Activated CD4-positive, alpha-beta T cell treated with anti-CD3 and anti-CD28 coated beads for 24 hours (primary cell): ENCODE measurements at places on chromosomes 1 and 21.

DNA sequence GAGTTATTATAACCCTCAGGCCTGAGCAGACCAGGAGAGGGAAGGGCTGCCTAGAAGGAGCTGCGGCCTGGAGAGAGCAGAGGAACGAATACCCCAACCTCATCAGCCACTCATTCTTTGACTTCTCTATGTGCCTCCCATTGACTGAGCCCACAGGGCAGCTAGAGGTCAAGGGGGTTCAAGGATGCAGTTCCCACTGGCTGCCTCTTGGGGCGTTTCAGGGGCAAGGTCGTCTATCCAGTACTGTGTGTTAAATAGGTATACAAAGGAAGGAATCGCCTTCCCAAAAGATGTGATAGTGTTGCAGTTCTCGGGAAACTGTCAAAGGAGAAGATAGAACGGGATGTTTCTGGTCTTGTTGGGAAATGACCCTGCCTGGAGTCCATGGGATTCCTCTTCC lies 250.6 kb downstream of the PRDM2 start:
- DNase-seq, result no peak

- DNase-seq, result peak; percentile 43
Observed at GRCh38 chr21:33069994-33070743, at the start of gene OLIG1. Gene OLIG1, plus strand, starts transcription at chr21:33070141. Its CDS starts 106 bp downstream, at chr21:33070247.

DNA sequence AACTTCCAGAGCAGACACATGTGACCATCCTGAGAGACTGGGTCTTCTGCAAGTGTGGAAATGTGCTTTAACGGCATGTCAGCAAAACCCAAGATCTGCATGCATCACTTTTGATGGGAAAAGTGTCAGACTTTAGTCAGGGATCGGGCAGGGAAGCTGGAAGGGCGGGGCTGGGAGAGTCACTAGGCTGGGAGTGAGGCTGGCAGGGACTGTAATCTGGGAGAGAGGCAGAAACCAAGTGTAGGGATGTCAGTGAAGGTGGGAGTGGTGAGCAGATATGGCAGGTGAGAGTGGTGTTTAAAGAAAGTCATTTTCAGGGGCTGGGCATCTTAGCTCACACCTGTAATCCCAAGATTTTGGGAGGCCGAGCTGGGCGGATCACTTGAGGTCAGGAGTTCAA lies 11.3 kb downstream of the CDA start:
- DNase-seq, result no peak

- no peak for DNase-seq
Observed at GRCh38 chr1:118485757-118486156, 300.7 kb upstream of the SPAG17 start.

- no peak for DNase-seq
Observed at GRCh38 chr1:35097224-35097623, 18.0 kb downstream of the ZMYM1 start.

DNA sequence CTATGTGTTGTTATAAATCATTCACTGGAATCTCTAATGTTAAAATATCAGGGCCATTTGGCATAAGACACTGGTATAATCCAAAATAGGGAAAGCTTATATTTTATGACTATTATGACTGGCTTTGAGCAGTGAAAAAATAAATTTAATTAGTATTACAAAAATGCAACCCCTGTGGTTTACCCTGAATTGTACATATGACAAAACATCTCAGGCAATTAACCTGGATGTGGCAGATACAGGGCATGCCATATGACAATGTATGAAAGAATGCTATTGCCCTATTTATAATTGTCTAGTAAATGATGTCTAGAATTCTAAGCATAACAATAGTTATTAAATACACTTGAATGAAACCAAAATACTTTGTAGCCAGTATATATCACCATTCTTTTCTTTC lies 532.5 kb upstream of the ADGRL4 start:
- DNase-seq, result no peak

- no peak for DNase-seq
Observed at GRCh38 chr1:235297579-235297978, 30.4 kb downstream of the ARID4B start.

- no peak for DNase-seq
Observed at GRCh38 chr1:79585801-79586200, 579.3 kb upstream of the ADGRL4 start.

DNA sequence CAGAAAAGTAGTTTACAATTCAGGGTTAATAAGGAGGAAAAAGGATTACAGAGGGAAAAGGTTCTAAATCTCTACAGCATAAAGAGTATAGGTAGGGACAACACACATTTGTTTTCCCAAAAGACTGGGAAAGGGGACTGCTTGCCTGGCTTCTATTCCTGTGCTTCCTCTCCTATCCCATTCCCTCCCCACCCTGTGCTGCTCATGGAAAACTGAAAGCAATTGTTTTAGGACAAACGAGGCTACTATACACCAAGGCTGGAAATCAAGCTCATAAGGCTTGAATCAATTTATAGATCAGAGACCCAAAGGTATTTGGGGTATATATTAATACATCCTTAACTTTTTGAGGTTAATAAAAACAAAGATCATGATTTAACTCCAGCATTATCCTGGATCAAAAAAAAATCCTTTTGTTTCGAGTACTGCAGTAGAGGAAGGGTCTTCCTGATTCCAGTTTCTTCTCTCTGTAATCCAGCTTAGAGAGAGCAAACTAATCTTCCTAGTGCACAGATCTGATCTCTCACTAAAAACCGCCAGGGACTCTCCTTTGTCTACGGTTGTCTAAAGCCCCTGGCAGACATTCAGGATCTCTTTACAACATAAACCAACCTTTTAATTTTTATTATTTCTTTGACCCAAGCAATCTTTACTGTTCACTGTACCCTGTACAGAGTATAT lies 37.4 kb upstream of the A3GALT2 start:
- DNase-seq, result no peak

GRCh38 chr1:15939181-15940109 lies 36.5 kb downstream of the ZBTB17 start:
- no peak for DNase-seq

DNA sequence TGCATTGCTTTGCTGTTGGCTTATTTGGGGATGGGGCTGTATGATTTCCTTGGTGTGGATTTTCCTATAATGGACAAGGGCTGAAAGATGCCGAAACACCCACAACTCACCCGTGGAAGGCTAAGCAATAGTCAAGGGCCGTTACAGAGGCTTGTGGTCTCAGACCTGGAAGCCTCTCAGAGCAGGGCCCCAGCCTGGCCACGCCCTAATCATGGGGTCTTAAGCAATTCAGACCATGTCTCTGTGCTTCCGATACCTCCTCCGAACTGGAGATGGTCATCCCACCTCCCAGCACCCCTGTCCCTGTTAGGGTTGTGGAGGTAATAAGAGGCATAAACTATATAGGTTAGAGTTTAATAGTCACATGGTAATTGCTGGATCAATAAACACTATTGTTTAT lies 3.4 kb downstream of the ABCG1 start:
- no peak for DNase-seq

- no peak for DNase-seq
Observed at GRCh38 chr1:97209381-97209957, 487.9 kb downstream of the PTBP2 start.

DNA sequence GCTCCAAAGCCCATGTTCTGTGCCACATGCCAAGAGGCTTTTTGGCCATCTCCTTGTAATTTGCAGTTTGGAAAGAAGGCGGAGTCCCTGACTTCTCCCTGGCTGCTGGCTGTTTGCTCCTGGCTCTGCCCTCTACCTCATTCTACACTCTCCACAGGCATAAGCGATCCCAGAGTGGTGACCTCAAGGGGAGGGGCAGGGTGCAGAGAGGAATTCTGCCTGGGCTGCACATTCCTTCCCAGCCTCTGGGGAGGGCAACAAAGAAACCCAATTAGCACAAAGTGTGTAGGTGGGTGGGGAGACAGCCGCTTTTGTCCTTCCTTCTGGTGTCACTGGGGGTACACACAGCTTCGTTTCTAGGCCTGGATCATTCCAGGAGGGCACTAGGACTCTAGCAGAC lies 95.3 kb downstream of the HIVEP3 start:
- DNase-seq, result no peak

- no peak for DNase-seq
Observed at GRCh38 chr21:25297117-25297516, 310.2 kb downstream of the MRPL39 start.

GRCh38 chr1:21326861-21327344 lies 36.6 kb upstream of the ECE1 start:
- no peak for DNase-seq

DNA sequence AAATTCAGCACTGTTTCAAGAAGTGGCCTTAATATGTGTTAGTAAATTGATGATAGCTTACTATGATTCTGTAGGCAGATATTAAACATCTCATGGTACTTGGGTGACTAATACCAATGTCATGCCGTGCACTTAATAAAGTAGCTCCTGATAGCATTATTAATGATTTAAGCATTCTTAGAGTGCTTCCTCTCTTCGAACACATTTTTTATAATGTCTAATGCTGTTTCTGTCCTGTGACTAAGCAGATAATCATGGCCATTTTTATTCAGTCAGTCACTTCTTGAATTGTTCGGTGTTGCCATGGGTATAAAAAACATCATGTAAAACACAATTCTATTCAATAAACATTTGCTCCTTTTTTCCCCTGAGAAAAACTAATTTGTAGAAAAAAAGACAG lies 804.6 kb upstream of the ADGRL4 start:
- no peak for DNase-seq

GRCh38 chr1:234755449-234755863 lies 145.5 kb upstream of the IRF2BP2 start:
- DNase-seq, result no peak

DNA sequence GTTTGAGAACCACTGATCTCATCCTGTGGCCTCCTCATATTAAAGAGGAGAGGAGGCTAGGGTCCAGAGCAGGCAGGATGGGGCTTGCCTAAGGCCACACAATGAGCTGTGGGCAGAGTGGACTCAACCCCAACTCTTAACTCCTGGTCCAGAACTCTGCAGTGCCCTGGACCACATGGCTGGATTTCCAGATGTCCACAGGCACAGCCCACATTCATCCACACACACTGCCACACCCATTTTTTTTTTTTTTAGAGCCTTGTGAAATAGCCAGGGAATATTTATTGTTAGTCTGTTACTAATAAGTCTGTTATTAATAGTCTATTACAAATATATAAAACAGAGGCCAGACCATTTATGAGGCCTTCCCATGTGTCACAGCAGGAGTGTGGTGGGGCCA lies 192.2 kb downstream of the TRABD2B start:
- DNase-seq, result no peak

- DNase-seq, result peak; percentile 18
Observed at GRCh38 chr1:13749543-13750341, 49.8 kb downstream of the PRDM2 start.

DNA sequence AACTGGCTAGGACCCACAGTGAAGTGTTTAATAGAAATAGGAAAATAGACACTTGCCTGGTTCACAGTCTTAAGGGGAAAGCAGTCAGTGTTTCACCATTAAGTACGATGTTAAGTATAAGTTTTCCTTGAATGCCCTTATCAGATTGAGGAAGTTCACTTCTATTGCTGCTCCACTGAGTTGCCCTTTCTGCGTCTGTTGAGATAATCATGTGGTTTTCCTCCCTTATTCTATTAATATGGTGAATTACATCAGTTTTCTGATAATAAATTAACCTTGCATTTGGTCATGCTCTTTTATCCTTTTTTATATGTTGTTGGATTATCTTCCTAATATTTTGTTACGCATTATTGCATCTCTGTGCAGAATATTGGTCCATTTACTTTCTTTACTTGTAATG lies 21.4 kb downstream of the UTS2 start:
- DNase-seq, result no peak

- no peak for DNase-seq
Observed at GRCh38 chr21:41701749-41702148, 65.1 kb downstream of the RIPK4 start.

DNA sequence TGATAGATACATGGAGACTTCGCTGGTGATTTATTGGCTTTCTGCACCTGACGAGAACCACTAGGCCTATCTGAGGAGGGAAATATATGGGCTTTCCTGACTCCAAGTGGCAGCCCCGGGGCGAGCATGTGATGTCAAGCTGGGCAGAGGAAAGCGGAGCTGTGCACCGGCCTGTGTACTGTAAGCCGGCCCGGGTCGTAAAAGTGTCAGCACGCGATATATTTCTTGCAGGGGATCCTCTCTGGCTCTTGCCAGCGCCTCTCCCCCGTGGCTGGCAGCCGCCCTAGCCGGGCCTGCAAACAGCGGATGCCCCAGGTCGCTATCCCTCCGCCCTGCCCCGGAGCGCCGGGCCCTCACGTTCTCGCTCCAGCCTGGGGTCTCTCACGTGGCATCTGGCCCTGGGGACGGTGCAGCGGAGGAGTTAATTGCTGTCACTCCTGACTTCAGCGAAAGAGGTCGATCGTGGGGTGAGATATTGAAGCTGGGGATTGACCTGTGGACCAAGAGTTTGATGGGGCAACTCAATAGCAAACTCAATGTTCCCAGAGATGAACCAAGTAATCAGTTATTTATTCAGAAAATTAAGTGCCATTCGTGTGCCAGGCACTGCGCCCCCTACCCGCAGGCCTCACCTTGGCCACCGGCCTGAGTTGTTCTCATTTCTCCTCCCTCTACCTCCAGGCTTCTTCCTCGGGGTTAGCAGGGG lies 41.0 kb upstream of the HAO2 start:
- DNase-seq, result peak; percentile 12

- DNase-seq, result no peak
Observed at GRCh38 chr21:37829447-37829846, 86.8 kb downstream of the KCNJ6 start.

DNA sequence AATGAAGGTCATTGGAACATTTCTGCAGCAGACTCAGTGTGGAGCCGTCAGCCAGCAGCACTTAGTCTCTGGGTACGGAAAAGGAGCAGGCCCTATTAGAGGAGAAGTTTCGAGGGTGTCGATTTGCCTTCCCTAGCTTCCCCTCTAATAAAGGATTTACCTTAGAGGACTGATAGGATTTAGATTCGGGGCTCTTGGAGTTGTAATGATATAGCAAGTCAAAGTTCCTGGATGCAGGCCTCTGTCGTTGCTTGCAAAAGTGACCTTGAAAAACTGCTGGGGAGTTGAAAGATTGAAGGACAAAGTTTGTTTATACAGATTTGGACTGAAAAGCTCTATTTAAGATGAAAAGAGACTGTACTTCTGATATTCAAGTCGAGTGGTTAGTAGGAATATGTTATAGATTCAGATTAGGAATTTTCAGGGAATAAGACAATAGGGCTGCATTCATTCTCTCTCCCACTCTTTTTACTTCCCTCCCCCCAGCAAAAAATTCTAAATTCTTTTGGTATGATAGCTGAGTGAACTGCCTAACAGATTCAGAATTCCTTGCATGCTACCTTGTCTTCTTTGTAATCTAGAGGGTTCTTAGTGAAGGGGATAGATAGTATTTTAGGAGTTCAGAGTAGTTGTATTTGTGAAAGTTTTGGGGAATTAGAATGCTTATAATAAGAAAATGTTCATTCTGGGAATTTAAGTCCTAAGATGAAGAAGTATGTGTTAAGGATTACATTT lies 19.2 kb downstream of the NFYC start:
- DNase-seq, result no peak

DNA sequence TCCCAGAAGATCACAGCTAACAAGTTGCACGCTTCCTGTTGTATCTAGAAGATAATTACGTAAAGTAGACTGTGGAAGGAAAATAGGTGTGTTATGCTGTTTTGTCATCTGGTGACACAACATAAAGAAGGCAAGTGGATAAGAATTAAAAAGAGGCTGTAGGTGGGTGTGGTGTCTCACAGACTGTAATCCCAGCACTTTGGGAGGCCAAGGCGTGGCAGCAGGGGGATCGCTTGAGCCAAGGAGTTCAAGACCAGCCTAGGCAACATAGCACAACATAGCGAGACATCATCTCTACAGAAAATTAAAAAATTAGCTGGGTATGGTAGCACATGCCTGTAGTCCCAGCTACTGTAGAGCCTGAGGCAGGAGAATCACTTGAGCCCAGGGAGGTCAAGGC lies 17.9 kb upstream of the ZNF281 start:
- DNase-seq, result no peak

- no peak for DNase-seq
Observed at GRCh38 chr1:58720680-58721079, 20.8 kb upstream of the MYSM1 start.

GRCh38 chr1:198108636-198109370 lies 48.0 kb upstream of the NEK7 start:
- DNase-seq, result no peak
